ENCODE measurements at places on chromosomes 5 and 9. TPM values are rescaled to one million over a fixed set of nuclear protein-coding genes. Genes with fewer than 3 reads are reported as not detected.

The TAF11L2 gene
- total RNA-seq = not detected

The CORO2A gene
- 0.12 TPM for total RNA-seq

- DNase-seq = no peak
Measured at GRCh38 chr9:136532799-136533774, 12.8 kb downstream of the NOTCH1 start.

- DNase-seq = no peak
Measured at GRCh38 chr5:154783774-154784460, 28.7 kb downstream of the LARP1 start.

GRCh38 chr5:177966009-177966838 is 29.8 kb downstream of the PROP1 start:
- DNase-seq = no peak

The TMOD1 gene
- total RNA-seq = 178 TPM

The IRGM gene
- total RNA-seq = not detected

DNA sequence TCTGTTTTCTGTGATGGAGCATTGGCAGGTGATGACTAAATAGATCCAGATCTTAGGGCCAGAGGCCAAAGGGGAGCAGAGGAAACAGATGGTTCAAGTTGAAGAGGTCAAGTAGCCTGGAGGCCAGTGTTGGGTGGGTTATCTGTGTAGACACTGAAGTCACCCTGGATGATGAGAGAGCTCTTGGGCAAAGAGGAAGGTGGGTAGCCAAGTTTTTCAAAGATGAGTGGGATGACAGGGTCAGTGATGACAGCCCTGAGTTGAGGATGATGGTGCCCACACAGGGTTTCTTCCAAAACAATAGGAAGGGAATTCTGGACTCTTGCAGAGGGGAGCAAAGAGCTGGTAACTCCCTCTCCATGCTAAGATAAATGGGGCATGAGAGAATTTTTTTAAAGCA is 76.6 kb downstream of the CD180 start:
- DNase-seq = no peak

DNA sequence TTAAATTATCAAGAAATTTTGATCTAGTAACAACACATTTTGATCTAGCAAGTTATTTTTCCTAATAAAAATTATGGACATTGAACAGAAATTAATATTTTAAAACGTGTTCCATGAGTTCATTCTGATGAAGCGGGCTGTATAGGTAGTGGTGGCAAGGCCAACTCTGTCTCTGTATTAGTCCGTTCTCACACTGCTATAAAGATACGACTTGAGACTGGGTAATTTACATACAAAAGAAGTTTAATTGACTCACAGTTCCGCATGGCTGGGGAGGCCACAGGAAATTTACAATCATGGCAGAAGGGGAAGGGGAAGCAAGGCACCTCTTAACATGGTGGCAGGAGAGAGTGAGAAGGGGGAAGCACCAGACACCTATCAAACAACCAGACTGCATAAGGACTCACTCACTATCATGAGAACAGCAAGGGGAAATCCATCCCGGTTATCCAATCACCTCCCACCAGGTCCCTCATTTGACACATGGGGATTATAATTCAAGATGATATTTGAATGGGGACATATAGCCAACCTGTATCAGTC is 61.2 kb downstream of the TMEM232 start:
- no peak for DNase-seq

The NME5 gene
- total RNA-seq = 1.2 TPM

DNA sequence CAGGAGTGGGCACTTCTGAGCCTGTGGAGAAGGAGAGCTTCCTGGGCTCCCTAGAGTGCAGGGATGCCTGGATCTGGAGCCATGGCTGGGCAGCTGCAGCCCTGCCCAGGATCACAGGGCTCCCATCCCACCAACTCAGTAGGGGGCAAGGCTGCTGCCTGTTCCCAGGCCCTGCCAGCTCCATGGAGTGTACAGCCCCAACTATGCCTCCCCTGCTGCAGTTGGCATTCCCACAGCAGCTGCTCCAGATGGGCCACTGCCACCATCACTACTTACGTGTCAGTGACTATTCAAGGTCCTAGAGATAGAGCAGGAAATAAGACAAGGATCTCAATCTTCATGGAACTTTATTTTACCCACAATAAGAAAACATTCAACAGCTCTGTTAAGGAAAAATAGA is 107.1 kb upstream of the TNPO1 start:
- no peak for DNase-seq

DNA sequence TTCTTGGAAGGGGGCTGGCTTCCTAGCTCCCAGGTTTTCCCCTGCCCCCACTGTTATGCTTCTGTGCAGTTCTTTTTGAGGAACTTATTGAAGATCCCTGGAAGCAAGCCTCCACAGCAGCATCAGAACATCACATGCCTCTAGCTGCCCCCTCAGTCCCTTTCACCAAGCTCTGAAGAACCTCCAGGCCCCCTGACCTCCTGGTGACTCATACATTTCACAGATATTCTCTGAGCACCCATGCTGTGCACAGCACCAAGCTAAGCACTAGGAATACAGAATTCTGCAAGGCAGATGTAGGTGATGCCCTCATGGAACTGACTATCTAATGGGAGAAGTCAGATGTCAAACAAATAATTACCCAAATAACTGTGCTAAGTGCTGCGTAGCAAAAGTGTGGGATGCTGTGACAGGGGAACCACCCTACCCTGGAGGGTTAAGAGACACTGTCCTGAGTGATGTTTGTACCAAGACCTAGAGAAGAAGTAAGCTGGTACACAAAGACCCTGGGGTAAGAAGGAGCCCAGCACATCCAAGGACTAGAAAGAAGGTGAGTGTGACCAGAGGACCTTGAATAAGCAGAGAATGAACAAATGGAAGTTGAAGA is 213.7 kb upstream of the NR4A3 start:
- no peak for DNase-seq

The SLIT3 gene
- total RNA-seq = 5.9 TPM

DNA sequence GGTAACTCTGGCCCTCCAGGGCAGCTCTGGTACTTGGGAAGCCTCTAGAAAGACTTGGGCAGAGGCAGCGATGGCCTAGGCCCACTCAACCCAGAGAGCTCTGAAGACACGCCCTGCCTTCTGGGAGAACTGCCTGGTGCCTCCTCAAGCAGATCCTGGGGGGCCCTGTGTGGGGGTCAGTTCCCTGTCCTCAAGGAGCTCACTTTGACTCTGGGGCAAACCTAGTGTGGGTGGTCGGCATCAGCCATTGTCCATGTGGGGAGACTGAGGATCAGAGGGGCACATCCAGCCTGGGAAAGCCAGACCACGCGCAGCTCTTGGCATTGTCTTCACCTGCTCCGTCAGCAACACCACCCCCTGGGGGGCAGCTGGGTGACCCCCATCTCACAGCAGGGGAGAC is 28.0 kb downstream of the ABO start:
- no peak for DNase-seq

DNA sequence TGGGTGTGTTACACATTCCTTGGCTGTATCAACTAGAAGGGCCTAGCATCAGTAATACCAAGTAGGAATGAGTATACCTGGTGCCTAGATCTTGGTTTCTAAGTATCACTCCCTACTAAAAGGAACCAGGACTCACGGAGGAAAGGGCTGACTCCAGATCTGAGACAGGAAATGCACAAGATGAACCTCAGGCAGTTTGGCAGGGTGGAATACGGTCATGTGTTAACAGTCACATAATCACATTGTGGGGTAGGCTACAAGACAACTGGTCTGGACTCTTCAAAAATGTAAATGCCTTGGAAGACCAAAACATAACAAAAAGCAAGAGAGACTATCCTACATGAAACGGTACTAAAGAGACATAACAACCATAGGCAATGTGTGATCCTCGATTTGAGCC is 158.8 kb downstream of the CRB2 start:
- DNase-seq = no peak

- DNase-seq = no peak
Measured at GRCh38 chr5:84825606-84826005, 440.9 kb upstream of the EDIL3 start.

GRCh38 chr5:6584101-6584645 is 48.7 kb downstream of the NSUN2 start:
- peak; percentile 35 for DNase-seq

DNA sequence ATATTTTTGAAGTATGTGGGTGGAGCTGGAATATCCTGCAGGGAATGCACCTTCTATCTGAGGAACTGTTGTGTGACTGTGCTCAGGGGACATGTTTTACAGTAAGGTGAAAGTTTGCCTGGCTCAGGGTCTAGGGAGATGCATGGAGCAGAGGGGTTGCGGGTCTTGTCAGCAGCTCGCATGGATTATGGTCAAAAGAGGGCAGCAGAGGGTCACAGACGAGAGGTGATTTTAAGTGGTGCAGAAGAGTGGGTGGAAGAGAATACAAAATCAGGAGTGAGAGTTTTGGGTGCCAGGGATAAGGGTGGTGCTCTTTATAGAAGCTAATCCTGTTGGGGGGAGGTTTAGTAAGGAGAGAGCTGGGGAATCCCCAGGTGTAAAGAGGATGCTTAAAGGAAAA is 53.5 kb upstream of the GRIN3A start:
- no peak for DNase-seq

DNA sequence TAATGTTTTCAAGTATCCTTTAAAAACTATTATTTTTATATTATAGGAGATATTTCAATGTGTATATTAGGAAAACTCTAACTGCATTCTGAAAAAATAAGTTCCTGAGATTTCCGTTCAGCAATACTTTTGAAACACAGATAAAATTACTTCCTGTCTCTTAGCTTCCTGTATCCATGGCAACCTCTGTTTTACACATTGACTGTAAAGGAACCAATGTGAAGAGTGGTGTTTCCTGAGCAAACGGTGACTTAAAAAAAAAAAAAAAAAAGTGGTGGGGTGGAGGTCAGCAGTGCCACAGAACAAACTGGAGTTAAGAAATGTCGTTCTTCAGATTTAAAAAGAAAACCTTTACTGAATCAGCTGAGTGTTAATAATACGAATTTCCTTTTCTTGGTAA is at the start of gene LRRC70:
Gene LRRC70 (plus strand): TSS at position 280 of the 400 bp plus-strand sequence. CDS start 620 bp downstream, outside the sequence.
- no peak for DNase-seq

DNA sequence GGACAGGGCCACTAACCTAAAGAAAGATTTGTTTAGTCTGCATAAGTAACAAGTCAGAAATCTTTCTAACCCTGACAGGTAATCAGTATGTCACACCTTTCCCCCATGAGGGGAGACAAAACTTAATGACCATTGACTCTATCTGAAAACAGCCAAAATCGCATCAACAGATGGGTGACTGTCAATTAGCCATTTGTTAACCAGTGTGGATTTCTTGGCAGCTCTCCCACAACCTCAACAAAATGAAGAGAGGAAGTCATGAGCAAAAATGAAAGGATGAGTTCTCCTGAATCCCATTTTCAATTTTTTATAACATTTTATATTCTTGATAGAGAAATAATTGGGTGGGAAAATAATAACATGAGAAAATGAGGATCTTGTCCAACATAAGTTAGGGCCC is 84.6 kb upstream of the SNX2 start:
- no peak for DNase-seq

The ATP10B gene
- total RNA-seq = not detected

- no peak for DNase-seq
Measured at GRCh38 chr5:41095324-41096101, 24.4 kb upstream of the MROH2B start.

DNA sequence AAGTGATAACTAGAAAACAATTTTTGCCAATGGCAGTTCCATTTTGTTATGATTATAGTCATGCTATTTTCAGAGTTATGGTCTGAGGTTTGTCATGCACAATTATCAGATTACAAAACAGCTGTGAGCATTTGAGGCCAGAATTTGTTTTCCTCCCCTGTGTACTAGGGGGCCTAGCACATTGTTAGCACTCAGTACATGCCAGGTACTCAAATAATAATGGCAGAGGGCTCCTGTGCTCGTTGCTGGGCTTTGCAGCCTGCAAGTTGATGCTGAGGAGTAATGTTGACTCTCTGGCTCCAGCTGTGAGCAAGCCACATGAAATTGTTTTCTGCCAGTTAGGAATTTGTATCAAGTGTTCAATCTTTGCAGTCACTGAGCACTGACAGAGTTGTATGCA is 6.9 kb downstream of the DNAI1 start:
- DNase-seq = no peak

The CCDC192 gene
- total RNA-seq = not detected

DNA sequence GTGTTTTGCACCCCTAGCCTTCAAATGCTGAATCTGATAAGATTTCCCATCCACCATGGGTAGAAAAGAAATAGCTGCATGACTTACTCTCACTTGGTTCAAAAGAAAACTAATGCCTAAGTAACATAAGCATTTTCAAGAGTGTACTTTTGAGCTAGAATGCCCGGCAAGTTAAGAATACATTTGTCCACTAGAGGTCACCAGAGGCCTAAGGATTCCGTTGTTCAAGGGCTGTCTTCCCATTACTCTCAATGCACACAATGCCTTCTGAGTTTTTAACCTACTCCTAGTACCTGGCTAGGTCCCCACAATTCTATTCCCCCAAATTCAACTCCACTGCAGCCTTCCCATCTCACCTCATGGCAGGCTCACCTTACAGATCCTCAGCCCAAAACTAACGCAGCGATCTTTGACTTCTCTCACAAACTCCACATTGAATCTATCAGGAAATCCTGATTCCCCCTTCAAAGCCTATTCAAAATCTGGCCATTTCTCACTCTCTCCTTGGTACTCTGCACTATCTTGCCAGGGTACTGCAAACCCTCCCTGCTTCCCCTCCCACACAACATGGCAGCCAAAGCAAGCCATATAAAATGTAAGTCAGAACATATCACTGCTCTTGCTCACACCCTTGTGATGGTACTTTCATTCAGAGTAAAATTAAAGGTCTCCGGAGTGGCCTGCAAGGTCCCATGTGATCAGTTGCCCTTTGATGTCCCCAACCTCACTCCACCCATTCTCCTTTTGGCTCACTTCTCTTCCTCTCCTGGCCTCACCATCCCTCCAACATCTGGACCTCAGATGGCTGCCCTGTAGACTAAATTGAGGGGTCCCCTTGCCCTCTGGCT is 13.4 kb downstream of the OXCT1 start:
- no peak for DNase-seq
